Naive thymus-derived CD8-positive, alpha-beta T cell (primary cell): ENCODE measurements at places on chromosomes 16 and 17. TPM values are rescaled to one million over a fixed set of nuclear protein-coding genes. Genes with fewer than 3 reads are reported as not detected.
A peak's percentile ranks its signal among the peaks of the same experiment; 100 is the strongest.

DNA sequence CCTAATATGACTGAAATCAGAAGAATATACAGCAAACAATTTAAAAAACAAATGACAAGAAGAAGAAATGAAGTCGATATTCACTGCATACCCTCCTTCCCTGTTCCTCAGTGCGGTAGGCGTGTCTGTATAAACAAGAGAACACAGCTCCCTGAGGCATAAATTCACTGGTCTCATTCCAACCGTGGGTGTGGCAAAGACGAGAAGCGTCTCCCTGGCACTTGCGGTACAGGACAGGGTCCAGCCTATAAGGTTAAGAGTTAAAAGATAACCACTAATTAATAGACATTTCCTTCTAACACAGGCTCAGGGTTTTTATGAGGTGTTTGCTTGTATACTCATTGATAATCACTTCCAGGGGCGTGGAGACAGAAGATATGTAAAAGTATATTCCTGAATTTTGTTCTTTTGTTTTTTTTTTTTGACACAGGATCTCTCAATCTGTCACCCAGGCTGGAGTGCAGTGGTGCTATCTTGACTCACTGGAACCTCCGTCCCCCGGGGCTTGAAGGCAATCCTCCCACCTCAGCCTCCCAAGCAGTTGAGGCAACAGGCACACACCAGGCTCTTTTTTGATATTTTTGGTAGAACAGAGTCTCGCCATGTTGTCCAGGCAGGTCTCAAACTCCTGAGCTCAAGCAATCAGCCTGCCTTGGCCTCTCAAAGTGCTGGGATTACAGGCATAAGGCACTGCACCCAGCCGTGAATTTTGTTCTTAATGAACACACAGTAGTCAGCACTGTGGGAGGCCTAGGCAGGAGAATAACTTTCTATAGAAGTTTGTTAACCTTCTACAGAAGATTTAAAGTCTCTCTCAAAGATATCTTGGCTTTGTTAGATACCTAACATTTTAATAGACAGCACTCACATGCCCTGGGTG is 59.1 kb upstream of the CLEC18B start:
- DNase-seq = no peak

Gene MPP2
- 2.4 TPM for total RNA-seq

Gene ZNF23
- total RNA-seq = 18.2 TPM

DNA sequence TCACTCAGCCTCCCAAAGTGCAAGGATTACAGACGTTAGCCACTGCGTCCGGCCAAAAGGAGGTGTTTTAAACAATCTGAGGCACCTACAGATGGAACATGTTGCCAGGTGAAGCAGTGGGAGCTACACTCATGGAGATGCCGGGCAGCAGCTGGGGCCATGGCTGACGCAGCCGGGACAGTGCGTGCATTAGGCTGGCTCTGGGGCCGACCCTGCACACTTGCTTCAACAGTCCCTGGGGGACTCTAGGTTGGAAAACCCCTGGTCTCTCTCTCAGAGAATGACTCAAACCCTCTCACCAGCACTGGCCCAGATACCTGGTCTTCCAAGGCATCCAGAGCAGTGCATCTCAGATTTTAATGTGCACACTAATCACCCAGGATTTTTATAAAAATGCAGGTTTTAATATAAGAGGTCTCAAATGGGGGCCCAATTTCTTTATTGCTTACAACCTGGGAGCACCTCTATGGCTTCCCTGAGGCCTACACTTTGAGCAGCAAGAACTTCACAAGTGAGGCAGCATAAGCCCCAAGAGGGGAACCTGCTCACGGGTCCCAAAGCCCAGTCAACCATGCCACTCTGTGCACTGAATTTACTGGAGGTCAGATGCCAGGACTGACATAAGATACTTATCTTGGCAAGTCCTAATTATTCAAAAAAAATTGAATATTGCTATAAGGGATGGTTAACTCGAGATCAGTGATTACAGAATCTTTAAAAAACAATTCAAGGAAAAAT is 70.8 kb upstream of the TRAP1 start:
- DNase-seq = no peak

Gene ATAD5
- total RNA-seq = 5.9 TPM

DNA sequence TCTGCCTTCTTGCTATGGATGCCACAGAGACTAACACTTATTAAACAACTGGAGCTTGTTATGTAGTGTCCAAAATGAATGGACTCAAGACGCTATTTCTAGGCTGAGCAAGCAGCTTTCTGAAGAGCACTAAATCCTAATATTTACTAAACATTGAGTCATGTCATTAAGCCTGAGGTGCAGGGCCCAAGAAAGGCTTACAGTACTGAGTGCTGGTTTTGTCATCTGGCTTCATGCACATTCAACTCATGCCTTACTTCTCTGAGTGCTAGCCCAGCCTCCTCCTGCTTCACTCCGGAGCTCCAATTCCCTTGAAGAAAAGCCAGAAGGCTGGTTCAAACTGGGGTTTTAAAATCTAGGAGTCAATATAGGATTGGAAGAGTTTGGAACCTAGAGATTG is 363.3 kb upstream of the CDH5 start:
- no peak for DNase-seq

- DNase-seq = peak; percentile 29
Observed at GRCh38 chr17:55263569-55264277, 1.0 kb upstream of the HLF start.

- DNase-seq = no peak
Observed at GRCh38 chr17:48322060-48322459, 108.0 kb downstream of the SKAP1 start.

DNA sequence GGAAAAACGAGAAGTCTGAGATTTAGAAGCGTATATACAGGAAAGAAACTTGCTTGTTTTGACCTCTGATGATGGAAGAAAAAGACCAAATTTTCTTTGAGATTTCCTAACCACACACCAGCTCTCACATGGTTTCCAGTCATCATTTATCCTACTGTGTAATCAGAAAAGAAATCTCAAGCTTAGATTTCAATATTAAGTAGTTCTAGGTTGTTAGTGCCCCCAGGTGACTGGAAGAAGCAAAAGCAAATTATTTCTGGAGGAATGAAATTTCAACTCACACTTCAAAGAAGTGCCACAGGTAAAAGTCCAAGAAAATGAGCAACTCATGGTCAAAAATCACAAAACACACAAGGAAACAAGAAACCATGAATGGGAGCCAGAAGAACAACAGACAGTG is 51.8 kb upstream of the KDM6B start:
- DNase-seq = no peak

Gene TBC1D3
- total RNA-seq = 2.5 TPM
